CD4-positive, alpha-beta T cell (primary cell): ENCODE measurements at places on chromosomes 3 and 15.
A peak's percentile ranks its signal among the peaks of the same experiment; 100 is the strongest.

DNA sequence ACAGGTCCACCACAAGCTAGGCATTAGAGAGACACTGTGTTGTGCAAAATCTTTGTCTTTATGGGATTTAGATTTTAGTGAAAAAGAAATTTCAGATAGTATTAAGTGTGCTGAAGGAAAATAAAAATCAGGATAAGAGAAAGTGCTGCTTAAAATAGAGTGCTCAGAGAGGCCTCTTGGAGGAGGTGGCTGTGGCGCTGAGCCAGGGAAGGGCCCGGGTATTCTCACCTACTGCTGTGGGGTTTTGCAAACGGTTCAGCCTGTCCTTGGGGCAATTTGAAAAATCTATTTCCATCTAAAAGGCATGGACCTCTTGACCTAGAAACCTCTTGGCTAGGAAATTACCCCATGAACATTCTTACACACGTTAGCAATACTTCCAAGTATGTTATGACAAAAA is 267.7 kb downstream of the TJP1 start:
- no peak for DNase-seq

GRCh38 chr3:186247821-186248814 is 113.9 kb downstream of the DGKG start:
- DNase-seq = no peak

- DNase-seq = no peak
These were observed 627.1 kb downstream of the MCTP2 start for GRCh38 chr15:94858449-94858848.

DNA sequence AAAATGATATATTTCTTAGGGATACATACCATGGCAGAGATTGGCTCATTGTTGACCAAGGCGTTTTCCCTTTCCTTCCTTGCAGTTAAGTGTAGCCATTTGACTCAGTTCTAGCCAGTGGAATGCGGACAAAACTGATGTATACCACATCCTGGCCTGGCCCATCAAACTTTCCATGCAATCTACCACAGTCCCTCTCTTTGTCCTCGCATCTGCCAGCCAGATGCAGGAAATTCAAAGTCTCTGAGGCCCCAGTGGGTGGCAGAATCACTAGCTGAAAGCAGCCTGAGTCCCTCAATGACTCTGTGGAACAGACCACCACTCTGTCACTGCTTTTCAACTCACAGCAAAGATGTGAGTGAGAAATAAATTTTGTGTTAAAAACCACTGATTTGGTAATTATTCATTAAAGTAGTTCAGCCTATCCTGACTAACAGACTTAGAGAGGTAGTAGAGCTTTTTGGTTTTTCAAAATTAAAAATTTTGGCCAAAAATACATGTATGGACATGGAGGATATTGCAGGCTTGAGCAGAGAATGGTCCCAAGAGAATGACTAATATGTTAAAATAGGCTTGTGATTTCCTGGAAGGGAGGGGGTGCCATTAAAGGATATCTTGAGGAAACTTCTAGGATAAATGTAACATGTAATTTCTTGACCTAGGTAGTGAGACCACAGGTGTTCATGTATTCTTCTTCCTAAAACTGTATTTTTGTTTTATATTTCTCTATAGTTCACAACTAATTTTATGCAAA is 10.9 kb downstream of the LRRFIP2 start:
- no peak for DNase-seq

DNA sequence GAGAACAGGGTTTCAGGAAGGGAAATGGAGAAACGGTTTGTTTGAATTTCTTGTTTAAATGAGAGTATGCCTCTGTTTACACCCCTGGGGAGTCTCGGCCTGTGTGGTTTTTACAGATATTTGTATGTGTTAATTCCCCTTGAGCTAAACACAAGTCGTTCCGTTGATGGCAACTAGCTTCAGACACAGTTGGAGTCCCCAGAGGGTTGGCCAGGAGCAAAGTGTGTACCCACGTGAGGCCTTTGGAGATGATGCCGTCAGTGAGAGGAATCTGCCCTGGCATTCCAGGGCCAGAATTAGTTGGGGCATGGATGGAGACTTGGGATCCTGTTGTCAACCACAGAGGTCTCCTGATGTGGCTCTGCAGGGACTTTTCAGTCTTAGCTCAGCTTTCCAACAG is 44.0 kb downstream of the CEMIP start:
- no peak for DNase-seq

DNA sequence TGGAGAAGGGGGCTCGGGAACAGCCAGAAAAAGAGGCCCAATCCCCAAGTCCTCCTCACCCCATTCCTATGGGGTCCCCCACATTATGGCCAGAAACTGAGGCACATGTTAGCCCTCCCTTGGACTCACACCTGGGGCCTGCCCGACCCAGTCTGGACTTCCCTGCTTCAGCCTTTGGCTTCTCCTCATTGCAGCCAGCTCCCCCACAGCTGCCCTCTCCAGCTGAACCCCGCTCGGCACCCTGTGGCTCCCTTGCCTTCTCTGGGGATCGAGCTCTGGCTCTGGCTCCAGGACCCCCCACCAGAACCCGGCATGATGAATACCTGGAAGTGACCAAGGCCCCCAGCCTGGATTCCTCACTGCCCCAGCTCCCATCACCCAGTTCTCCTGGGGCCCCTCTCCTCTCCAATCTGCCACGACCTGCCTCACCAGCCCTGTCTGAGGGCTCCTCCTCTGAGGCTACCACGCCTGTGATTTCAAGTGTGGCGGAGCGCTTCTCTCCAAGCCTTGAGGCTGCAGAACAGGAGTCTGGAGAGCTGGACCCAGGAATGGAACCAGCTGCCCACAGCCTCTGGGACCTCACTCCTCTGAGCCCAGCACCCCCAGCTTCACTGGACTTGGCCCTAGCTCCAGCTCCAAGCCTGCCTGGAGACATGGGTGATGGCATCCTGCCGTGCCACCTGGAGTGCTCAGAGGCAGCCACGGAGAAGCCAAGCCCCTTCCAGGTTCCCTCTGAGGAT is 10.6 kb downstream of the MAP1A start:
- no peak for DNase-seq

- DNase-seq = no peak
These were observed 19.8 kb downstream of the MEGF11 start for GRCh38 chr15:66233487-66234415.

GRCh38 chr3:41405466-41405865 is 206.2 kb downstream of the CTNNB1 start:
- DNase-seq = no peak

GRCh38 chr15:63595065-63595464 is 2.1 kb upstream of the FBXL22 start:
- DNase-seq = no peak

- DNase-seq = no peak
These were observed 28.6 kb upstream of the UMPS start for GRCh38 chr3:124701687-124702086.

DNA sequence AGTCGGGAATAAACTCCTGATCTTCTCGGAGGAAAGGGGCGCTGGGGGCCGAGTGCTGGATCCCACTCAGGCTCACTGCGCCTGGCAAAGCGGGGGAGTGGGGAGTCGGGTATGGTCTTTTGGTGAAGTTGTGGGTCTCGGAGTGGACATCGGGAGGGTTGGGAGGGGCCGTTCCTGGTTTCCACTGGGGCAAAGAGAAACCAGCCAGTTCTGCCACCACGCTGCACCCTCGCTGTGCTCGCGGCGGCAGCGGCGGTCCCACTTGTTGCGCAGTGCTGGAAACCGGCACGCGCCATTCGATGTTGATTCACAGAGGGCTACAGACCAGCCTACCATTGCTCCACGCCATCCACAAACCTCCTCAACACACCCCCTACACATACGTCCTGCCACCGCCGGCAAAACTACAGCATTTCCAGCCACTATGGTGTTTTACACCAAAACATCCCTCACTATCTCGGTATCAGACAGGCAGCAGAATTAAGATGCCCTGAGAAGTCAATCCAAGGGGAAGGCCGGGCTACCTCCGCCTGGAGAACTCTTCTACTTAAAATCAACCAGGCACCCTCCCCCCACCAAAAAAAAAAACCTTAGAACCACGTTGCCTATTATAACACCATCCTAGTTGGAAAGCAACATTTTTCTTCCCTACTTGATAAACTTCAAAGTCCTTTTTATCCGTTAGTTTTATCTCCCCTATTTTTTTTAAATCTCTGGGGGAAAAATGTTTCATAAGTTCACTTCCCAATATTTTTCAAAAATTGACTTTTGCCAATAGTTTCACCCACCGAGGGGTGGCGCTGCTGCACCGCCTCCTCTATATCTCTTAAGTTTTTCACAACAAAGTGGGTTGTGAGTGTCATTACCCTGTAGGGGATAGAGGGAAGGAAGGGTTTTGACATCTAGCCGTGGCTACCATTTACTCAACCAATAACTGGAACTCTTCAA is 3.6 kb downstream of the BCL6 start:
- DNase-seq = peak; percentile 66

DNA sequence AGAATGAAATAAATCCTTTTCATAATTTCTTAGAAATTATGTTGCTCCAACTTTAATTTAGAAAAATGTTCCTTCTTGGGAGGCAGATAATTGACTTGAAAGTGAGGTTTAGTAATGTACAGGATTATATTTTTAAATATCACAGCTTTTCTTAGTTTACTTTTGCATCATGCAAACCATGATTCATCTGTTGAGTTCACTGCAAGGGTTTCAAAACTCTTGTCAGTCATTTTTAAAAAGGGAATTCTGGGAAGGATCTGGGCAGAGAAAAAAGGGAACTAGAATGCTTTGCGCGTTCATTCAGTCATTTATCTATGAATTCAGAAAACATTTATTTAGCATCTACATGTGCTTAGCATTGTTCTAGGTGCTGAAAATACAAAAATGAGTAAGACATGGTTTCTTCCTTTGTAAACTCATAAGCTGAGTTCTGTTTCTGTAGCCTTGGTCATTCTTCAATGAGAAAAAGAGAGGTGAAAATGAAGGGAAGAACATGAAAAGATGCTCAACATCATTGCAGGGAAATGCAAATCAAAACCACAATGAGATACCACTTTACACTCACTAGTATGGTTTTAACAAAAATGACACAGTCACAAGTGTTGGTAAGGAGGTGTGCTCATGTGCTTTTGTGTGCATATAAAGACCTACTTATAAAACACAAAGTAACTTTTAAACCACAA is 209.1 kb downstream of the NR1D2 start:
- no peak for DNase-seq

DNA sequence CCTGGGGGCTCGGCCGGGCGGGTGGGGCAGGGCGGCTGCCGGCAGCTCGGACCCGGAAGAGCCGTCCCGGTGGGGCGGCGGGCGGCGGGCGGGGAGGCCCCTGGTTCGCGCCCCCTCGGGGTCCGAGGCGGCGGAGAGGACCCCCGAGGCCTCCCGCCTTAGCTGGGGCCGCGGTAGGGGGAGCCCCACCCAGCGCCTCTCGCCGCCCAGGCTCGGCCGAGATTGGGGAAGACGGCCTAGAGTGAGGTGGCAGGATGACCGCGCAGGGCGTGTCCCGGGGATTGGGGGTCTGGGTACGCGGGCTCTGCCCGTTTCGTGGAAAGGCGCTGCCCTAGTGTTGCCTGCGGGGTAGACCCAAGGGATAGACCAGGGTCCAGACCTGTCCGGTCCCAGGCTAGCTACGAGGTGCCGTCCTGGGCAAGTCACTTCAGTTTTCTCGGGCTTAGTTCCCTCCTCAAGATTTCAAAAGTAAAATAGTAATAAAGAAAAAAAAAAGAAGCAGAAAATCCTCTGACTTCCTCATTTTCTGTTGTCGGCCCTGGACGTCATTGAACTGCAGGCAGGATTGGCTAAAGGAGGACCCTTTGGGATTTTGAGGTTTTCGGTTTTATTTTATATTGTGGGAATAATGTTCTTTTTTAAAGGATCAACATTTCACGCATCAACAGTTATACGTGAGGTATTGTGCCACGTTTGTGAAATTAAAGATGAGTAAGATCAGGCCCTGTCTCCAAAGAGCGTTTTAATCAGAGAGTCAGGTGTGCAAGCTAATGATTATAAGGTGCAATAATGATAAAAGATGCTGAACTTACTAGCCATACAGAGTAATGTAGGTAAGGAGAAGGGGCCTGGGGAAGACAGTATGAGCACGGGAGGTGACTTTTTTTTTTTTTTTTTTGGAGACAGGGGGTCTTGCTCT is 679 bp downstream of the IQGAP1 start:
- no peak for DNase-seq

DNA sequence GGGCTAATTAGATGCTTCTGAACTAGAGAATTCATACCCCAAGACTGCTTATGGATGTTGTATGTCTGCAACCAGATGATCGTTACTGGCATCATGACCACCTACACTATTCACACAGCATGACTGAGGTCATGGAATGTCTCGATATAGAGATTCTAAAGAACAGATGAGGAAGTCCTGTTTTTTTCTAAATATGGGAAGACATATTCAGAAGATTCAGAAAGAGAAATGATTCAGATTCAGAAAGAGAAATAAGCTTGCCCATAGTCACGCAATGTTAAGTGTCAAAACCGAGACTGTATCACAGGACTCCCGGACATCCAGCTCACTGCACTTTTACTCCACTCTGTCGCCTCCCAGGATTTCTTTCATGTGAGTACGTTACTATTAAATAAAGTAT is 136.2 kb downstream of the TPRG1 start:
- no peak for DNase-seq

- no peak for DNase-seq
These were observed 208.2 kb upstream of the CMC1 start for GRCh38 chr3:28033059-28033784.

DNA sequence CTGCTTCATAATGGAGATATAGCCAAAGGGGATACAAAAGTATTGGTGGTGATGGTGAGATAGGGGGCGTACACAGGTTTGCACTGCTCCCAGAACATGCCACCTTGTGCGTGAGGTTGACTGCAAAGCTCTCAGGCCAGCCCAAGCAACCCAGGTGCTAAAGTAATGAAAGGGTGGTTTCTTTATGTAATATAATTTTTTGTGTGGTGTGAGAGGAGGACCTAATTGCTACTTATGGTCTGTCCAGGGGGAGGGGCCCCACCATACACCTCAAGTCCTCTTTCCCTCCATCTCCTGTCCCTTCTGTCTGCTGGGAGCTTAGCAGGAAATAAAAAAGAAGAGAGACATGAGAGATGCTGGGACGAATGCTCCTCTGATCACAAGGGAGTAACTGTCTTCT is 53.8 kb downstream of the STARD5 start:
- DNase-seq = no peak

- no peak for DNase-seq
These were observed 876.7 kb downstream of the NAALADL2 start for GRCh38 chr3:175735866-175736265.

DNA sequence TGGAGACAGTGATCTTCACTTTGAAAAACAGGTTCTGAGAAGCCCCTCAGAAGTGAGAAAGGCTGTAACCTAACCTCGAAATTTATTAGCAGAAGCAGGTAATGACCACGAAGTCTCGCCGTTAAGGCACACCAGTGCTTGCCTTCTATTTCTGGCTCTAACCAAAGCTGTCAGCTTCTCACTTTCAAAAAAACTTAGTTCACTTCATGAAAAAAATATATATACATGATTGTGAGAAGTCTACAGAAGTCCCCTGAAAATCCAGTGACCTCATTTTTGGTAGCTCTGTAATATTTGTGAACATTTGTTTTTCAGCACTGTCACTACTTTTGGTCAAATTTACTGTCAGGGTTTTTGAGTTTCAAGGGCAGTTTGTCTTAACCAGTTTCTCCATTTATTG is 19.1 kb upstream of the AKAP13 start:
- DNase-seq = no peak

GRCh38 chr3:53843195-53844177 is 2.7 kb downstream of the CHDH start:
- no peak for DNase-seq

GRCh38 chr15:59378855-59379254 is 6.2 kb upstream of the MYO1E start:
- no peak for DNase-seq

GRCh38 chr3:169930843-169931242 is 19.5 kb downstream of the SAMD7 start:
- no peak for DNase-seq
